Inflammatory macrophage treated with lipopolysaccharide for 4 hours (primary cell): ENCODE measurements at places on chromosomes 2 and 18.

GRCh38 chr18:43893001-43893637, 615.8 kb upstream of the SYT4 start:
- DNase-seq: no peak

DNA sequence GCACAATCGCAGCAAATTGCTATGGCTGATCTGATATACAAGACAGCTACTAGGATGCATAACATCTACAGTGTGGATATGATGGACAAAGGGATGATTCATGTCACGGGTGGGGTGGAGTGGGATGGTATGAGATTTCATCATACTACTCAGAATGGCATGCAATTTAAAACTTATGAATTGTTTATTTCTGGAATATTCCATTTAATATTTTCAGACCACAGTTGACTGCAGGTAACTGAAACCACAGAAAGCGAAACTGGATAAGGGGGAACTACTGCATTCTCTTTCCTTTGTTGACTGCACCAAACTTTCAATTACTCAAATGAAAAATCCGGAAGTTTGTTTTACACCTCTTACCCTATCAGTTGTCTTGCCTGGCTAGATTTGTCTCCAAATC, 94.4 kb upstream of the NEUROD1 start:
- peak; percentile 52 for DNase-seq

DNA sequence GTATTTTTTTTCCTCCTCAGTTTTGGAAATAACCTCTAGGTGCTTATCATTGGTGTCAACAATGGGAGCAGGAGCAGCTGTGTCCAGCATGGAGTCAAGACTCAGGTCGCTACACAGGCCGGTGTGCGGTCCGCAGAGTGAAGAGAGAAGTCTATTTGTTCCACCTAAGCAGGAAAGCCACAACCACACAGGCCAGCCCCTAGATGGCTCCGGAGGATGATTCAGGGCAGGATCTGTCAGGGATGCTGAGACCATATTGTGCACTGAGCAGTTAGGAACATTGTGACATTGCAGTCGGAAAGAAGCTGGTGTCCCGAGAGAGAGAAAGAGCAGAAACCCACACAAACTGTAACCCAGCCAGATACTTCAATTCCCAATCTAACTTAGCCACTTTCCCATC, 136.9 kb downstream of the GAREM1 start:
- no peak for DNase-seq

- no peak for DNase-seq
These were observed 133.4 kb downstream of the CABLES1 start for GRCh38 chr18:23268641-23269040.

DNA sequence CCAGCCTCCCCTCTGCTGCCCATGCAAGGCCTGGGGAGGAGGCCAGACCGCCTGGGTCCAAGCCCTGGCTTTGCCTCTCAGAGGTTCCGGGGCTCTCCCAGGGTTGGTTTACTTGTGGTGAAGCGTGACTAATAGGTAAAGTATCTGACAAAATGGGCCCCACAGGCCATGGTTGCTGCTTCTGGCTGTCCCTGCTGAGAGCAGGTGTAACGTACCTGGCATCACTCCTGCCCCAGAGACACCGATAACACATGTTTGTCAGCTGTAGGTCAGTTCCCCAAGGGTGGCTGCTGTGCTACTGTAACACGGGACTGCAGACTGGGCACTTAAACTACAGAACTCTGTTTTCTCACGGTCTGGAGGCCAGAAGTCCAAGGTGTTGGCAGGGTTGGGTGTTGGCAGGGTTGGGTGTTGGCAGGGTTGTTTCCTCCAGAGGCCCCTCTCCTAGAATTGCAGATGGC, 34.1 kb downstream of the ODC1 start:
- no peak for DNase-seq

- no peak for DNase-seq
These were observed 33.1 kb upstream of the REG3G start for GRCh38 chr2:78992451-78992806.

DNA sequence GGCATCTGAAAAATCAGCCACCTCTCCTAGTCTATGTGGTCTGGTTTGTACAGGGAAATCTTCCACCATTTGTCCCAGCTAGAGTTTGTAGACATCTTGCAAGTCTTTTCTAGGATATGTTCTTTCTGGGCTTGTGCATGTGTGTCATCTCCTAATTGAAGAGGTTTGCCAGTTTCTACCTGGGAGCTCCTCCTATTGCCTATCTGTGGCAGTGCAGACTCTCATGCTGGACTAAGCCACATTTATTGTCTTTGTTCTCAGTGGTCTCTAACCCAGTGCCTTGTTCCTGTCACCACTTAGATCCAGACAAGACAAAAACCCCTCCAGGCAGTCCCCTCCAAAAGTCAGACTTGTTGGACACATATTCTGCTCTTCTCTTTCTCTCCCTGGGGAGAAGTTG, 72.0 kb upstream of the MRPS9 start:
- no peak for DNase-seq

- no peak for DNase-seq
These were observed 65.7 kb upstream of the RBM44 start for GRCh38 chr2:237732790-237733381.

DNA sequence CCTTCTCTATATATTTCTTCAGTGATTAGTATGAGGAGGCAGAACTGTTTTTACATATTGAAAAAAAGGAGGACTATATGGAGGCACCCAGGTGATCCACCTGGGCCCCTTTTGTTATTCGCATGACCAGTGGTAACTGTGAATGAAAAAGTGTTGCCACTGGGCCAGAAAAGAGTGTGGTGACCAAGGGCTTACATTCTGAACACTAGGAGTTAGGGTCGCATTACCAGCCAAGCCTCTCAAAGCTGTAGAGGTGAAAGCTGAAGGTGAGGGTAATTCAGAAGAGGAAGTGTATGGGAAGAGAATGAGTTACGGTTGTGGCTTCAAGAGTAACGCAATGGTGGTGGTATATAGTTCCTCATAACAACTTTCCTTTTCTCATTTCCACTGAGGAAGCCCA, 487.6 kb downstream of the TMEM182 start:
- DNase-seq: no peak

- no peak for DNase-seq
These were observed 470.2 kb downstream of the FBXO15 start for GRCh38 chr18:73677450-73677849.

DNA sequence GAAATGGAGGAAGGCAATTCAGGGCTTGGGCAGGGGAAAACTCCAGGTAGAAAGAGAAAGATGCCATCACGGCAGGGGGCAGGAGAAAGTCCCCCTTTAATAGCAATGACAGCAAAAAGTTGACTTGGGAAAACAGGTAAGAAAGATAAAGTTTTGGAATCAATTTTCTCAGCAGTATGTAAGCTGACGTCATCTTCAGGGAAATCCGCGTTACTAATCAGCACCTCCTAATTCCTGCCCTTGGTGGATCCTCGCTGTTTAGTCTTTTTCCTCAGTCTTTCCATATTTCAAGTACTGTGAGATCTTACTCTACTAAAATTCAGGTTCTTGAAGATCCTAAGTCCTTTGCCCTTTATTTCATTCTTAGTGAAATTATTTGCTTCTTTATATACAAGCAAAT, 233.0 kb downstream of the MREG start:
- DNase-seq: no peak

DNA sequence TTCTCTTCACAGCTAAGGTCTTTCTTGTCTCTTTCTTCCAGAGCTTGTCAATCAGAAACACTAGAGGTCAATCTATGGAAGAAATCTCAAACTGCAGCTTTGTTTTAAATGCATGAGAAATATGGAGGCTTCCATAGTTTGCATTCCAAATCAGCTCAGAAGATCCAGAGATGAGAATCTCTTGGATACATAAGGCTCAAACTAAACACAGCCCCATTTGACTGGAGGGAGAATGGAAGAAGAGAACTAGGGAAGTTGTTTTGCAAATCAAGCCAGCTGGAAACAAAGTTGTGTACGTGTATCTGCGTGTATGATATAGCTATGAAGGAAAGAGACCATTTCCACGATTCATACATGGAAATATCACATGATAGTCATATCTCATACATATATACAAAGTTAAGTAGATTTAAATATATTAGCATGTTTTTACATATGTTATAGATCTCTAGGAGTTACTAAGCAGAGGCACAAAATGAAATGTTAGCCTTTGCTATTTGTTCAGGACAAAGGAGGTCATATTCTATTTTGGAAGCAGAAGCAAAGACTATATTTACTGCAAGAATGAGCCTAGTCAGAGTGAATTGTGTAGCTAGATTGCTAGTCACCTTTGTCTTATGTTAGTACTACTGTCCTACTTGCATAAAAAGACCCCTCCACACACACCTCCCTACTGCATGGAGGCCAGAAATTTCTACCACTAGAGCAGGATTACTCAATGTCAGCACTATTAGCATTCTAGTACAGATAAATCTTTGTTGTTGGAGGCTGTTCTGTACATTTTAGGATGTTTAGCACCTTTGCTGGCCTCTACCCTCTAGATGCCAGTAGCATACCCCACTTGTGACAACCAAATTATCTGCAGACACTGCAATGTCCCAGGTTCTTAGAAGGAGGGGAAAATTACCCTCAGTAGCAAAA, 303.5 kb upstream of the CHAC2 start:
- DNase-seq: no peak
